ENCODE measurements at places on chromosomes 6 and 20.

- no peak for DNase-seq
These were observed 762.1 kb upstream of the CHD6 start for GRCh38 chr20:42380287-42380686.

- no peak for DNase-seq
These were observed 426.7 kb upstream of the ID4 start for GRCh38 chr6:19410481-19410880.

GRCh38 chr6:136015531-136015930 is 164.0 kb downstream of the PDE7B start:
- DNase-seq: no peak

- no peak for DNase-seq
These were observed 68.5 kb upstream of the FOXO3 start for GRCh38 chr6:108492131-108492766.

GRCh38 chr6:74936886-74937285 is 269.0 kb downstream of the COL12A1 start:
- DNase-seq: no peak

GRCh38 chr6:110622912-110623578 is 146.6 kb upstream of the SLC22A16 start:
- DNase-seq: no peak

DNA sequence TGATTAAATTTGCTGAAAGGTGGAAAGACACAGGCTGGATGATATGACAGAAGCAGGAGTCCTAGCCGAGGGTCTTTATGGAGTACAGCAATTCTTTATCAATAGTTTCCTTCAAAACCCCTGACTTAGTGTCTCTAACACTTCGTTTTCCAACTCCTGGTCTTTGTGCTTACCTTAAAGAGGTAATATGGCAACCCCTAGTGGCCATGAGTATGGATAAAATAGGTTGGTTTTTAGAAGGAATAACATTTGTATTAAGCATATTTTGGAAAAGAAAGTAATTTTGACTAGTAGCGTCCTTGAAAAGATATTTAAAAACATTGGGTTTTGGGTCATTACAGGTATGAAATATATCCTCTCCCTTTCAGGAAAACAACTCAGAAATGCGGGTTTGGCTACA is 51.9 kb downstream of the VGLL2 start:
- DNase-seq: no peak

All from CD4-positive, alpha-beta memory T cell (primary cell).